NCI-H82 (cell line): ENCODE measurements at places on chromosomes 12 and 14.

- no peak for DNase-seq
These were observed 237.6 kb downstream of the ATXN7L3B start for GRCh38 chr12:74775276-74775675.

DNA sequence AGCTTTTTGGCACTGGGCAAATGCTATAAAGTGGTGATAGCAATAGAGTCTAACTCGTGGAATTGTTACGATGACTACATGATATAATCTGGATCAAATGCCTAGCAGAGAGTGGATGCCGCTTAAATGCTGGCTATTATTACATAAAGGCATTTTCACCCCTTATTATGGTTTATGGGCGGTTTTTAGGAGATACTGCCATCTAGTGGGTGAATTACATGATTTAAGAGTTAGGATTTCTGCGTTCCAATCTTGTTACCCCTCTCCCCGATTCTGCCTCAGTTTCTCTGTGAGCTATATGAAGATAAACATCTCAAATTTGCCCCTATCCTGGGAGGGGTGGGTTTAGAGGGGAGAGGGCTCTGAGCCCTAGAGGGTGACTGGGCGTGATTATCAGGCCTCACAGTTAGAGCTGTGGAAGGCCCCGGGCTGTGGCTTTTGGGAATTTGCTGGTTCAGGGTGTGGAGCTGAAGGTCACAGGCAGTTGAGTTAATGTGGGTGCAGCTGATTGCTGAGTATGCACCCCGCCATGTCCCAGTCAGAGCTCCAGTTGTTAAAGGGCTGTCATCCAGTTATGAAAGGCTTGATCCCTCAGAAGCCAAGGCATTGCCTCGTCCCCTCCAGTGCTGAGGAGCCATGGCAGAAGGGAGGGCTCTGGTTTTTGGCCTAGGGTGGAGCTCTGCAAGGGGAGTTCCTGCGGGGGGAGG, 14.4 kb downstream of the CLSTN3 start:
- DNase-seq: peak; percentile 70

- DNase-seq: no peak
These were observed 5.2 kb downstream of the TRHDE start for GRCh38 chr12:72277415-72277814.

- DNase-seq: peak; percentile 77
These were observed 5.3 kb upstream of the GDF11 start for GRCh38 chr12:55737581-55738122.
